ENCODE measurements at places on chromosomes 7 and 10.
A peak's percentile ranks its signal among the peaks of the same experiment; 100 is the strongest.

DNA sequence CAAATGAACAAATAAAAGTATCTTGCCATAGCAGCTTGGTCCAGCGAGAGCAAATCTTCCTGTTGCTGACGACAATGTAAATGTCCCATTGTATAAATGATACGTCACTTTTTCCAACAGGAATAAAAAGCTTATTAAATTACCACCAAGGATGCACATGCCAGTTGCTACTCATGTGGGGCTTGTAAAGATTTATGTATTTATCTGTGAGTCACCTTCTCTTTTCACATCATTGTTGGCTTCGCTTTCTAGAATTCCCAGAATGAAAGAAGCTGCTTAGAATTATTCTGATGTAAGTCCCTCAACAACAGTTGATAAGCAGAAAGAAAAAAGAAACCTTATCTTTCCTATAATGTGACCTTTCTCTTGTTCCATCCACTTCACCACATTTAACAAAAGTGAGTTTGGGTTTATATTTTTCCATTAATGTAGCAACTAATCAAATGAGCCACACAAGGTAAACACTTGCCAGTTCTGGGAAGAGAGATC lies 22.4 kb downstream of the DNAJC12 start:
- no peak for DNase-seq

GRCh38 chr7:151425670-151426440 lies 14.1 kb downstream of the CRYGN start:
- no peak for DNase-seq

DNA sequence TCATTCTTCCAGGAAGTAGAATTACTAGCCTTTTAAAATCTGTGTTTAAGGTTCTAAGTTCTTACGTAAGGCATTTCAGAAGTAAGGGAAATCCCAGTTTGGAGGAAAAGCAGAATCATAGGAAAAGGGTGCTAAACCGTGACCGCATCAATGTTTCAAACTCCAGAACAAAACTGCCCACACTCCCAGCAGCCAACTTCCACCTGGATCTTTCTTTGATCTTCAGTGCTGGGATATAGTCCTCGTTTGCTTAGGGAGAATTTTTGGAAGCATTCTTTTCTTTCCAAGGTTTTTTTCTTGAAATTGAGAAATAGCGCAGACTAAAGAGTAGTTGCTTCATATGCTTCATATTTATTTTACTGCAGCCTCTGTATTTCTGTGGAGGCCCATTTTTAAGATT lies 8.9 kb downstream of the PROSER2 start:
- no peak for DNase-seq

GRCh38 chr10:49347827-49348226 lies 48.1 kb downstream of the DRGX start:
- DNase-seq, result no peak

- DNase-seq, result no peak
Measured at GRCh38 chr7:85226361-85227085, 39.7 kb upstream of the SEMA3D start.

- no peak for DNase-seq
Measured at GRCh38 chr10:29881811-29882210, 177.6 kb downstream of the JCAD start.

GRCh38 chr7:134388336-134389019 lies 70.4 kb downstream of the AKR1B1 start:
- DNase-seq, result no peak

- no peak for DNase-seq
Measured at GRCh38 chr7:46672861-46673260, 751.8 kb upstream of the IGFBP3 start.

DNA sequence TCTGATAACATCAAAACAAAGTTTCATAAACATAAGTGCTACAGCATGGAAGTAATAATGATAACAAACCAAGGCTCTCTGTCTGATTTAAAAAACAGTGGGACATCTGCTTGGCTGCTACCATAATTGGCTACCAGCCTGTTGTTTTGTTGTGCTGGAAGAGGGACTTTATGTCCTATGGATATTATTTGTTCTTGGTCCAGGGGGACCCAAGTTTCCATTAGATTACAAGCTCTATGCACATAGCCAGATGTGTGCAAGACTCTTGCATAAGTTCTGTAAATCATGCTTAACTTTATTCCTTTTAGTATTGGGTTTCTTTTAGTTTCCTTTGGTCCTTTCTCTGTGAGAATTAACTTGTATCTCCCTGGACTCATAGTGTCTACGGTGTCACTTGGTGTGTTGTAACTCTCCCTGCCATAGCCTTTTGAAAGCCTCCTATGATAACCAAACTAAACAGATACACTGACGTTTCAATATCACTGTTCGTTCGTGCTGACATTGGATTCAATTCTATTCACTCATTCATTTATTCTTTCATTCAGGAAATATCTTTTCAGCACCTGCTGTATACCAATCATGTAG lies 41.4 kb upstream of the CD36 start:
- DNase-seq, result no peak

- no peak for DNase-seq
Measured at GRCh38 chr10:22912763-22913384, 15.0 kb upstream of the ARMC3 start.

DNA sequence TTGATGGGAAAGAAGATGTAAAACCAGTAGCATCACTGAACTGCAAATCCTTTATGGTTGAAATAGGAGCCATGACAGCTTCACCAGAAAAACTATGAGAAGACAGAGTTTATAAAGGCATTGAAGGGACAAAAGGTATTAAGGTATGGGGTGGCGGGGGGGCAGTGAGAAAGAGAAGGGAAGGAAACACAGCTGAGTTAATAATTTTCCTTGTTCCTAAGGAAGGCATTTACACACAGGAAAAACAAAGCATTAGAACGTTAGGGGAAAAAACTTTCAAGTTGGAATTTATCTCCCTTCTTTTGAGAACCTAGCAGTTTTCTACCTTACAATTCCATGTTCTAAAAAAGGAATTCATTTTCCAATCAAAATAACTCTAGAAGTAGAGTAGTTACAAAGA lies 4.4 kb downstream of the LARP4B start:
- no peak for DNase-seq

GRCh38 chr7:17944720-17945119 lies 4.4 kb upstream of the SNX13 start:
- no peak for DNase-seq

GRCh38 chr10:96044736-96045135 lies 1.4 kb downstream of the CCNJ start:
- no peak for DNase-seq

DNA sequence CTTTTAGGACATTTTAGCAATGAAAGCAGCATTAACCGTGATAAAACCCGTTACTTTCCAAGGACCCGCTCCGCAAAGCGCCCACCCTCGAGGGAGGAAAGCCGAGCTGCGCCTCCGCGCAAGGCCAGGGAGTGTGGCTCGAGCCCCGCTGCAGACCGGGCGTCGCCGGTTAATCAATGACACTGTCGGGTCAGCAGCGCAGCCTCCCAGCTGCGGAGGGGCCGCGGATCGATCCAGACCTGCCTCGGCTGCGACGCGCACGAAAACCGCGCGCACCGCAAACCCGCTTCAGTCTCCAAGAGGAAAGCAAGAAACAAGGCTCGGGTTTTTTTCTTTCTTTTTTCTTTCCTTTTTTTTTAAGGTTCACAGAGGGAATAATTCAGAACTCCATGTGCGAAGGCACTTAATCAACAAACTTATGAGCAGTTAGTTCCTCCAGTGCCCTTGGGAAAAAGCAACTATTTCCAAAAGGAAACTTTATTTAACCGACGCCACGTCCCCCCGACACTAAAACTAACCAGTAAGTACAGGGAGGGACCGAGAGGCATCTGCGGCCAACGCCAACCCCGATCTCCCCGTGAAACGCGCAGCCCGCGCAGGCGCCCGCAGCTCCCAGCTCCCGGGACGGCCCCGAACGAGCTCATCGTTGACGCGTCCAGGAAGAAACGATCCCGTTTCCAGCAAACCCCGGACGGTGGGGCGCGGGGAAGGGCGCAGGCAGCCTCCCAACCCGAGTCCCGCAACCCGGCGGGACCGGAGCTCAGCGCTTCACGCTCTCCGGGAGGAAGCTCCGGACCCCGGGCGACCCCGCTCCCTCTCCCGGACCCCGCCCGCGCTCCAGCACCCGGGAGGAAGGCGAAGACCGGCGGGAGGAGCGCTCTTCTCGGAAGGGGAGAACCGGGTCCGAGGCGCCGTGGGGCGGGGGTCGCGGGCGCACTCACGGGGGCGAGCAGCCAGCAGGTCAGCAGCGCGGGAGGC lies 598 bp downstream of the VIPR2 start:
- peak; percentile 52 for DNase-seq

DNA sequence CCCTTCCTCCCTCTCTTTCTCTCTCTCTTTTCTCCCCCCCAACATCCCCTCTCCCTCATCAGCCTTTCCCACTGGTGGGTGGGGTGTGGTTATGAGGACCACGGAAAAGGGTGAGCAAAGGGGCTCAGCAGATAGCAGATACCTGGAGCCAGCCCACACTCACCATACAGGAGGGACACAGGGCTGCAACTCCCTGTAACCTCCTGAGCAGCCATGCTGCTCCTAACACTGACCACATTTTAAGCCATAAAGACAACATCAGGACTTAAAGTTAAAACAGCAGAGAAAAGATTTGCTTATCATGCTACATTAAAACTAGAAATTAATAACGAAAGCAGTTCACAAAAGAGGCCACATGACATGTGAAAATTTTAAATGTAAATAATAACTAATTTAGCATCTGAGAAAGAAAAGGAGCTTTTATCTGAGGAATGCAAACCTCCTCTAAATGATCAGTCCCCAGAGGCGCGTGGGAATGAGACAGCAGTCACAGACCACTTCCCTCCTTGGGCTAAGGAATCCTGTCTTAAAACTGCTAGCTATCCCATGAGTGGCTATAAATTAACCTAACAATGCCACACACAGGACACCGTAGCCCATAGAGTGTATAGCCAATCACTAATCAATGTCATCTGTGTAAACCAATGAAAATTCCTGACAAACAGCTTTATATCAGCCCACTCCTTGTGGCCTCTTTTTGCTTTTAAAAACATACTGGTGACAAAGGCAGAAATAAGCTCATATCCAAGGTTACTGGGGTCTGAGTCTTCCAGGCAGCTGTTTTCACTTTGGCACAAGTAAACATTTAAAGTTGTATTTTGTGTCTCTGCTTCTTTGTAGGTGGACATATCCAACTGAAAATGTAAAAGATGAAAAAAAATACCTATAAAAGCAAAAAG lies 33.3 kb downstream of the PKD1L1 start:
- DNase-seq, result no peak

- DNase-seq, result no peak
Measured at GRCh38 chr7:2969398-2970306, 74.0 kb downstream of the CARD11 start.

DNA sequence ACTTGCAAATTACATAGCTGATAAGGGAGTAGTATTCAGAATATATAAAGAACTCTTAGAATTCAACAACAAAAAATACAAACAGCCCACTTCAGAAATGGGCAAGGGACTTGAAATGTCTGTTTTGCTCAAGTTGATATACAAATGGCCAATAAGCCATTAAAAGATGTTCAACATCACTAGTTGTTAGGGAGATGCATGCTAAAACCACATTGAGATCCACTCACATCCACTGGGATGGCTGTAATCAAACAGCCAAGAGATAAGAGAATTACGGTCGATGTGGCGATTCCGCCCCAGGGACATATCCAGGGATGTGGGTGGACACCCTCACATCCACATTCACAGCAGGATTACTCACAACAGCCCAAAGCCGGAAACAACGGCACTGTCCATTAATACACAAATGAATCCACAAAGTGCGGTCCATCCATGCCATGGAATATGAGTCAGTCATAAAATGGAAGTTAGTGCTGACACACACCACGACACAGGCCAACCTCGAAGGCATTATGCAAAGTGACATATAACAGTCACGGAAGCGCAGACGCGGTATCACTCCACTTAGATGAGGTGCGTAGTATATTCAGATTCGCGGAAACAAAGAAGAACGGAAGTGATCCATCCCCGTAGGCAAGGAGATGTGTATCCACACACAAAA lies 227.8 kb downstream of the DNAJB6 start:
- no peak for DNase-seq

GRCh38 chr7:33300742-33301141 lies 171.4 kb downstream of the BBS9 start:
- no peak for DNase-seq

GRCh38 chr10:110310741-110311140 lies 6.0 kb upstream of the SMNDC1 start:
- no peak for DNase-seq

- DNase-seq, result no peak
Measured at GRCh38 chr7:77351539-77352004, 64.6 kb downstream of the GSAP start.

GRCh38 chr7:108109221-108109908 lies 20.8 kb downstream of the LAMB4 start:
- DNase-seq, result no peak

DNA sequence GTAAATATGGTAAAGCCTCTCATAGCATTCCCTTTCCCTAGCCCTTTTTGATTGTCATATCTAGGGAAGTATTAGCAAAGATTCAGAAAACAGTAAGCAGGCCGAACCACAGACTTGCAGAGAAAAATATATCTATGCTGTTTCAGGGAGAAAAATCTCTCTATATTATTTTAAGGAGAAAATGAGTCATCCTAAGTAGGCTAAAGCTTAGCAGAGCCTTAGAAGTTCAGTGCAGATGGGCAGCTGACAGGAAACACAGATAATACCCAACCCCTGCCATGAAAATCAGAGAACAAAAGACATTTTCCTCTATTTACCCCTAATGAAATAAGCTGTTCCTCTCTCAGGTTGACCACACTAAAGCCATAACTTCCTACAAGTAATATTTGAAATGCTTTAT lies 16.5 kb downstream of the C1QL3 start:
- DNase-seq, result no peak

- DNase-seq, result no peak
Measured at GRCh38 chr7:105691082-105691679, 109.9 kb upstream of the EFCAB10 start.

- peak; percentile 30 for DNase-seq
Measured at GRCh38 chr10:46544989-46545791, 11.3 kb downstream of the GPRIN2 start.

DNA sequence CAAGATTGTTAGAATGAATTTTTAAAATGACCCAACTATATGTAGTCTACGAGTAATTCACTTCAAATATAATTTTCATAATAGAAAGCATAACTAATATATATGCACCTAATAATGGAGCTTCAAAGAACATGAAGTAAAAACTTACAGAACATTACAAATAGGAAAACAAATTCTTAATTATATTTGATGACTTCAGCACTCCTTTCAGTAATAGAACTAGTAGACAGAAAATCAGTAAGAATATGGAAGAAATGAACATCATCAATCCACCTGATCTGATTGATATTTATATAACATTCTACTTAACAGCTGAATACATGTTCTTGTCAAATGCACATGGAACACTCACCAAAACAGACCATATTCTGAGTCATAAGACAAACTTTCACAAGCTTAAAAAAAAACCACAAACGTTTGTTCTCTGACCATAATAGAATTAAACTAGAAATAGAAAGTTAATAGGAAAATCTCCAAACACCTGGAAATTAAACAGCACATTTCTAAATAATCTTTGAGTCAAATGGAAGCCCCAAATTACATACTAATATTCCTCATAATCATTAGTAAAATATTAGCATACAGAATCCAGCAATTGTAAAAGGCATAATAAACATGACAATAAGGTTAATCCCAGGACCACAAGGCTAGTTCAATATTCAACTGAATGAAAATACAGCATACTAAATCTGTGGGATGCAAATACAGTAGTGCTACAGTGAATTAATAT lies 48.0 kb downstream of the BRAF start:
- no peak for DNase-seq

- DNase-seq, result no peak
Measured at GRCh38 chr7:36752026-36752711, 27.9 kb upstream of the AOAH start.

- DNase-seq, result no peak
Measured at GRCh38 chr10:50799595-50799994, 59.9 kb downstream of the ASAH2B start.
